ENCODE measurements at places on chromosomes 1 and 21.

DNA sequence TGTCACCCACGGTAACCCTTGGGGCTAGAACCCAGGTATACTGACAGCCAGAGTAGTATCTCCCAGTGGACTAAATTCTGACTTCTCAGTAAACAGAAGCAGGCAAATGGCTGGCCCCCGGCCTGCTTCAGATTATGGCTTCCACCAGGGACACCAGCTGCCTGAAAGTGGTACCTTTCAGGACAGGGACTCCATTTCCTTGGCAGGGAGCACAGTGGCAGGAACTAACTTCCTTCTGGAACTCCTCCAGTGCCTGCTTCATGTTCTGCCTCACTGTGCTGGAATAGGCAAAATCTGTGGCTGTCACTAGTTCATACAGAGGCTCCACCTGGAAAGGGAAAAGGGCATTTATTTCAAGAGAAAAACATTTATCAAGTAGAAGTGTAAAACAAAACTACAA, 32.7 kb downstream of the C8B start:
- DNase-seq: no peak

DNA sequence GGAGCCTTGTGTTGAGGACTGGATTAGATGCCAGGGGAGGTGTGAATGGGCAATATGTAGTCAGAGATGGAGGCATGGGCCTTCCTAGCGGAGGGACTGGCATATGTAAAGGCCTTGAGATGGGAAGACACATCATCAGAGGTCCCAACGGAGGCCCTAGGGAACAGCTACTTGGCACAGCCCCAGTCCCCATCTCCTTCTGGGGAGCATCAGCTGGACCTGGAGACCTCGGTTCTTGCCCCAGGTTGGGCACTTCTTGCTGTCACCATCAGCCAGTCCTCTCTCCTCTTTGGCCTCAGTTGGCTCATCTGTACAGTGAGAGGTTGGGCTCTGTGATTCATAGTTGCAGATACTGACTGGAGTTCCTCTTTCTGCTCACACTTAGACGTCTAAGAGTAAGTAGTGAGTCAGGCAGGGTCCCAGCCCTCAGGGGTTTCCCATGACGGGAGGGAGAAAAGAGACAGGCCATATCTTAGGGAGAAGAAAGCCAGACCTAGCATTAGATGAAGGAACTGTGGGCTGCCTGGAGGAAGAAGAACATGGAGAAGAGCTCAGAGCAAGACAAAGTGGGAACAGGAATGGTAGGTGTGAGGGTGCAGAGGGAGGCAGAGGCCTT, 3.4 kb upstream of the MARCKSL1 start:
- DNase-seq: no peak

- peak; percentile 56 for DNase-seq
Measured at GRCh38 chr1:94101613-94102525, 19.1 kb downstream of the ABCA4 start.

GRCh38 chr1:89728381-89728780, 92.5 kb upstream of the LRRC8D start:
- DNase-seq: no peak

DNA sequence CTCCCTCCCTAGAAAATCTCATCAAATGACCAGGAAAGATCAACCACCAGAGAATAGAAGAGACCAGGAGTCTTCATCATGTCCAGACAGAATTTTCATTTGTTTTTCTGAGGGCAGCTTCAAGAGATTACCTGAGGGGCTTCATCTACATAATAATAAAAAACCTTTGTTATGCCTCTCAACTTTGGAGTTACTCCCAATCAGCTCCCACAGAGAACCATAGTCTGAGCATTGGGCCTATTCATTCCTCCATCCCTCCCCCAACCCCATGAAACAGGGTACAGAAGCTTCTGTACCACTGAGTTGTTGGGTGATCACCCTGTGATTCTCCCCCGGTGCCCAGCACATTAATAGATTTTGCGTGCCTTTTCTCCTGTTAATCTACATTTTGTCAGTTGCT, 53.3 kb upstream of the PRRC2C start:
- DNase-seq: no peak

- peak; percentile 62 for DNase-seq
Measured at GRCh38 chr21:36718951-36719501, 20.1 kb downstream of the SIM2 start.

GRCh38 chr1:147497826-147498225, 43.5 kb upstream of the BCL9 start:
- no peak for DNase-seq

- DNase-seq: no peak
Measured at GRCh38 chr1:245306628-245307410, 152.0 kb downstream of the KIF26B start.

DNA sequence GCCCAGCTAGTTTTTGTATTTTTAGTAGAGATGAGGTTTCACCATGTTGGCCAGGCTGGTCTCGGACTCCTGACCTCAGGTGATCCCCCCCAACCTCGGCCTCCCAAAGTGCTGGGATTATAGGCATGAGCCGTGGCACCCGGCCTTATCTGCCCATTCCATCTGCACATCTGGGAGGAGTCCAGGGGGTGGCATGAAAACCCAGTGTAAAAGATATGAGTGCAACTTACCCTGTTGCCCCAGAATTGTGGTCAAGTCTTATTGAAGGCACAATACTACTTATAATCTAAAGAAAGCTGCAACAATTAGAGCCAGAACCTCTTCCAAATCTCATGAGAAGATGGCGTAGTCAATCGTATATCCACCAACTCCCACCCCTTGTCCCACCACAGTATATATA, 18.4 kb downstream of the CTXND2 start:
- no peak for DNase-seq

DNA sequence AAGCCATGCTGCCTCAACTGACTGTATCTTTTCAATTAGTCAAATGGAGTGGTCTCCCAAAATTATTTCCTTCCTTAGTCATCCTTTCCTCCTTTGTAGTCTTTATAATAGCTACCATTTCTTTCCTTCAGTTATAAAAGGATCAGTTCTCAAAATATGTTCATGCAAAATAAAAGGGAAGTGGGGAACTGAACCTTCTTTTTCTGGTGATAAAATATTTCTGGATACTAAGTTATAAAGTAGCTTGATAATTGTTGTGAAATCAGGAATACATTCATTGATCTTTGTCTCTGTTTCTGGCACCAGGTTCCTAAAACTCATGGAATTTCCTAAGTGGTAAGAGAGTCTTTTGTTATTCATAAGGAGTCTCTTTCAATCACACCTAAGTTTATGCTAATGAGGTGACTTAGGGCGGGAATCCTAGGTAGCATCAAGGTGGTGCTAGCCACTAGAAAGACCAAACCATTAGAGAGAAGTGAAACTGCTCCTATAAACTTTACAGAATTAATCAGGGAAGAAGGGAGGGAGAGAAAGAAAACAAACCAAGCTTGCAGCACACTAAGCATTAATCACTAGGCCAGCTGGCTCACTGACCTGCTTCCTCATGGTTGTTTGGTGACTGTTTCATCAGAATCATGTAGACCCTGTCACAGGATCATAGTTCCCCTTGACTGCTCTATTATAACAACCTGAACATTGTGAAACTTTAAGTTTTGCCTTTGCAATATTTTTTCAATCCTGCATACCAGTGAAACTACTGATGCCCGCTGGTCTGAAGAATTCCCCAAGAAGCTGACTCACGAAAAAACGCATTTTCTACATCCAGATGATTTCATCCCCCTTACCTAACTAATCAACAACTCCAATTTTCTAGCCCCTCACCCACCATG, 161.6 kb upstream of the PTBP2 start:
- DNase-seq: no peak

GRCh38 chr1:174965362-174966007, 34.3 kb upstream of the CACYBP start:
- DNase-seq: no peak

- DNase-seq: peak; percentile 67
Measured at GRCh38 chr1:27004471-27005165, 8.0 kb downstream of the TENT5B start.

- DNase-seq: no peak
Measured at GRCh38 chr1:219189952-219190351, 16.3 kb downstream of the LYPLAL1 start.

- DNase-seq: no peak
Measured at GRCh38 chr1:227391211-227391610, 72.9 kb upstream of the CDC42BPA start.

GRCh38 chr21:45972353-45972715, 9.2 kb upstream of the COL6A1 start:
- no peak for DNase-seq

- no peak for DNase-seq
Measured at GRCh38 chr1:82944822-82945221, 1054.1 kb downstream of the TTLL7 start.

DNA sequence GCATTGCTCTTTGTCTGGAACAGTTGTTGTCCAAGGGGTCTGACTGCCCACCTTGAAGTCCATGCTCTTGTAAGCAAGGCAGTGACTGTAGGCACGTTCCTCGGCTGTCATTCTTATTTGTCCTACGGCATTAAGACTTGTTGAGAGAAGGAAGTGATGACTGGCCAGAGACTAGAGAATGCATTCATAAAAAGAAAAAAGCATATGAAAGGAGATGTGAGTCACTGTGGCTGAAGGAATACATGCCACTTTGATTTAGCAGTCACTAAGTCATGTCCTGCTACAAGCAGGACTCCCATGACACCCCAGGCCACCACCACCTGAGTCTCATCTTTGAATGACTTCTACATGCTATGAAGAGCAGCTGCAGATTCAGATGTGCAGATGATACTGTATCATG, 50.5 kb downstream of the CNN3 start:
- DNase-seq: no peak

GRCh38 chr1:12097321-12097720, 34.2 kb downstream of the TNFRSF8 start:
- no peak for DNase-seq

GRCh38 chr1:209715314-209715713, 10.7 kb downstream of the HSD11B1 start:
- no peak for DNase-seq

DNA sequence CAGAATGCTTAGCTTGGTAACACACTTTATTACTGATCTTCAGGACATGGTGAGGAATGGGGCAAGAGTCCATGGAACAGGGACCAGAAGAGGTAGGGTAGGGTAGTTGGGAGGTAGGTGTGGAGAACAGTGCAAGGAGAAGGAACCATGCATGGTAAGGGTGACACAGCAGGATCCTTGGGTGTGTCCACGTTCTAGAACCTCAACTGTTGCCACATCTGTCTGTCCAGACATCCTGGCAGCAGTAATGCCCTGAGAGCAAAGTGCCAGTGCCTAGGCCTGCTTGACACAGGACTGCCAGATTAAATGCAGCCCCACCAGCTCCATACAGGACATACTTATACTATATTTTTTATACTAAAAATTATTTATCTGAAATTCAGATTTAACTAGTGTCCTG, 13.9 kb downstream of the DMAP1 start:
- no peak for DNase-seq

DNA sequence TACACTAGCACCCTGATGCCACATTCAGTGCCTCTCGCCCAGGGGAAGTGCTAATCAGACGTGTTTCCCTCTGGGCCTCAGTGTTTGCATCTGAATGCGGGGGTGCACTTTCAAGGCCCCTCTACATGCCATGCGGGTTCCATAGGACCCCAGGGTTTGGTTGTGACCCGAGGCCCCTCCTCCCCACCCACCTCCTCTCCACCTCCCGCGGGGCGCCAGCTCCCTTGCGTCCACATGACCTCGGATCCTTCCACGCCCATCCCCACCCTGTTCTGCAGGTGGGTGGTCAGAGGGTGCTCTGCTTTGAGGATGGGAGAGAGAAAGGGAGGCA, 5.1 kb upstream of the RUNX3 start:
- no peak for DNase-seq

DNA sequence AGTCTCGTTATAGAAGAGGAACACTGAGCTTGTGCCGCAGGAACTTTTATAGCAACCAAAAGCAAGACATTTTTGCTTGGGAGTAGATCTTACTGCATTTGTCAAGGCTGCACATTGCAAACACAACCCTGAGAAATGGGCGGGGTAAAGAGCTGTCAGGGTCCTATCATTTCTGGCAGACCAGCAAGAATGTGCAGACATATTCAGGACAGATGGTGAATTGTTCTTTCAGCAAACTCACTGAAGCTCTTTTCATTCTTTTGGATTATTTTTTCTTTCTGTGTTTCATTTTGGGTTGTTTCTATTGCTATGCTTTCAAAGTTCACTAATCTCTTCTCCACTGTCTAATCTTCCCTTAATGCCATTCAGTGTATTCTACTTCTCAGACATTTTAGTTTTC, 5.1 kb upstream of the ACTN2 start:
- no peak for DNase-seq

DNA sequence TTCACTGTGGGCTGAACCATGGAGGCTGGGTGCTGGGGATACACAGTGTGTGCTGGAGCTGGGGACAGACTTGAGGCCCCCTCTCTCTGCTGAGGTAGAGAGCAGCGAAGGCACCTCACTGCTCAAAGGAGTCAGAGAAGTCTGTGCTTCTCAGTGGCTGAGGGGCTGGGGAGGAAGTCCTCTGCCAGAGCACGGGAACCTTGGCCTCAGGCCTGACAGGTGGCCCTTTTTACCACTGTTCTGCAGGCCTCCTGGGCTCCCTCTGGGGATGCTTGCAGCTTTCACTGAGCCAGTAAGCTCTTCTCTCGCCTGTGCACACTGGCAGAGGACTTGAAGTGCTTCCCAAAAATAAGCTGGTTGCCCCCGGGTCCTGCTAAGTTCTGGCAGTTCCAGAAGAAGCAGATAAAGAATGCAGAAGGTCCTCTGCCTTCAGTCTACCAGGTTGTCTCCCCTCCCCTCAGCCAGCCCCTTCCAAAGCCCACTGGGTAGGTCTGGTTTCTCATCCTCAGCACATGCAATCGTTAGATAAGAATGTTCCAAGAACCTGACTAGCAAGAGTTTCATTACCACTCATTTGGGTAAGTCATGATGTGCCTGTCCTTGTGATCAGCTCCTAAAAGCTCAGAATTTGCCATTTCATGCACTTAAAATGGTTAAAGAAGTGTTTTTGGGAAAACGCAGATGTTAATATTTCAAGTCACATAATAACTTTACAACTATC, 53.9 kb downstream of the TENT5C start:
- DNase-seq: no peak

Measured in HT-29 (cell line).